ENCODE measurements at places on chromosomes 5 and 9.

- DNase-seq = no peak
Measured at GRCh38 chr5:162496100-162496808, 428.7 kb downstream of the GABRG2 start.

GRCh38 chr5:113295111-113295539 is 139.7 kb downstream of the TSSK1B start:
- no peak for DNase-seq

GRCh38 chr5:96637196-96637595 is 25.0 kb upstream of the CAST start:
- DNase-seq = no peak

DNA sequence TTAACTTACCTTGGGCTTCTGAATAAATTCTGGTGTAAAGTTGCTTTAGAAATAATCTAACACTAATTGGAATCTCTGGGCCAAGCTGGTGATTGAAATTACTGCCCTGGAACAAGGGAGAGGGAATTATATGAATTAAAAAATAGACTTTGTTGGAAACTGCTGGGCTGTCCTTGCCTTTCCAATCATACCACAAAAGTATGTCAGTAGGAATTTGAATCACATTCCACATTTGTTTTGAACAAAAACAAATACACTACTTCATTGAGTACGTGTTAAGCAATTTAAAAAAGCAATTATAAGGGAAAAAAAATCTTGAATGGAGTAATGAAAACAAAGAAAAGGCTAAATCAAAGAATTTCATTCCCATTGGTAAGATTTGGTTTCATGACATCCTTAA is 102.5 kb upstream of the SREK1 start:
- no peak for DNase-seq

Measured in muscle of leg (tissue), 16 donors.